ENCODE measurements at places on chromosomes 11 and 22.

- DNase-seq, result no peak
Observed at GRCh38 chr11:120649316-120649715, 137.8 kb downstream of the GRIK4 start.

- DNase-seq, result peak; percentile 85
Observed at GRCh38 chr22:46547883-46548244, 10.4 kb upstream of the CELSR1 start.

DNA sequence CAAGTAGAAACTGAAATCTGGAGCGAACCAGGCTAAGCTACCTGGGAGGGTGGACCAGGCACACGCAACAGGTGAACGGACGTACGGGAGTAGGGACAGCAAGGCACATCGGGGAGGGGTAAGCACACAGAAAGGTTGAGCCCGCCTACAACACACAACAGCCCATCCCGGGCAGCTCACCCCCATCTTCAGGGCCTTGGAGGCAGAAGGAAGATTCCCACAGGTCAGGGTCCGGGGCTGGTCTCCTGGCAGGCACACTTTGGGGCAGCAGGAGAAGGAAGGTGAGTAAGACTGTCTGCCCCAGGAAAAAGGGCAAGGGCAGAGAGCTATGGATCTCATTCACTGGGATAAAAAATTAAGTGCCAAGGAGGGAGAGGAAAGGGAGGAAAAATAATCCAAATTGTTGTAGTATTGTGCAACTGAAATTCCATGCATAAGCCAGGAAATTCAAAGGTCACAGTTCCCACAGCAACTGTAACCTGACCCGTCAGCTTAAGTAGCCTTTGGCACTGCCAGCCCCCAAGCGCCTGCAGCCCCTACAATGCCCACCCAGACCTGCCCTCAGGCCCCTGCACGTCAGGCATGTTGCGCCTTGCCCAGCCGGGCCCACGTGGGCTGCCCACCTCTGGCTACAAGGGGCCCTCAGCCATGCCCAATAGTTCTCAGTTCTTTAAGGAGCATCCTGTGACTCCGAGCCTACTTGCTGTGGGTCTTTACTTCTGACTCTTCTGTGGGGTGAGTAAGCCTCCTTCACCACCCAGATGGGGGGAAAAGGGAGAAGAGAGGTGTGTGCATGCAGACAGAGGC, 51.8 kb downstream of the MICAL3 start:
- no peak for DNase-seq

- DNase-seq, result no peak
Observed at GRCh38 chr11:104402812-104403521, 239.0 kb upstream of the PDGFD start.

GRCh38 chr11:134343646-134344045, 11.9 kb downstream of the GLB1L2 start:
- no peak for DNase-seq

DNA sequence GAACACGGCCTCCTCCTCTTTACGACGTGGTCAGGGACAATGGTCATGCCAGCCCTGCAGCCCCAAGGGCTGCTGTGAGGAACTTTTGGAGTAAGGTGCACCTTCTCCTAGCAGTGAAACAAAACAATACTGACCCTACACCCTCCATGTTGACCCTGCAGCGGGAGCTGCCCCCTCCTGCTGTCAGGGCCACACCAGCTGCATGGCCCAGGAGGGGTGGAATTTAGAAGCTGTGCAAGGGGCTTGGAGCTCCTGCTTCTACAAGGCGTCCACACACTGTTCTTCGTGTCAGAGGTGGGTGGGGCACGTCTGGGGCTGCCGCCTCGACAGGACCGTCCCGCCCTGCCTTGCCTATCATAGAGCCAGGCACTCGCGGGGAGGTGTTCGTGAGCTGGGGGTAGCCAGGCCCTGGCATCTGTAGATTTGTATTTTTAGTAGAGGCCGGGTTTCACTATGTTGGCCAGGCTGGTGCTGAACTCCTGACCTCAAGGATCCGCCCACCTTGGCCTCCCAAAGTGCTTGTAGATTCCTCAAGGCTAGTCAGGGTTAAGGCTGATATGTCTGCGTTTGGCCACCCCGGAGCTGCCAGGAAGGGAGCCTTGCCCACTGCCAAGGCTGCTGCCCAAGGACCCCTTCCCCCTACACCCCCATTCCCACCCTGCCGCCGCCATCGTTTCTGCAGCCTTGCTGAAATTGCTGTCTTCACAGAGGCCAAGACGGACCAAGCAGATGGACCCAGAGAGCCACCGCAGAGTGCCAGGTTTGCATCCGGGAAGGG, 15.9 kb downstream of the INCENP start:
- peak; percentile 9 for DNase-seq

GRCh38 chr22:48492366-48493320, 1335.0 kb downstream of the BRD1 start:
- peak; percentile 88 for DNase-seq

DNA sequence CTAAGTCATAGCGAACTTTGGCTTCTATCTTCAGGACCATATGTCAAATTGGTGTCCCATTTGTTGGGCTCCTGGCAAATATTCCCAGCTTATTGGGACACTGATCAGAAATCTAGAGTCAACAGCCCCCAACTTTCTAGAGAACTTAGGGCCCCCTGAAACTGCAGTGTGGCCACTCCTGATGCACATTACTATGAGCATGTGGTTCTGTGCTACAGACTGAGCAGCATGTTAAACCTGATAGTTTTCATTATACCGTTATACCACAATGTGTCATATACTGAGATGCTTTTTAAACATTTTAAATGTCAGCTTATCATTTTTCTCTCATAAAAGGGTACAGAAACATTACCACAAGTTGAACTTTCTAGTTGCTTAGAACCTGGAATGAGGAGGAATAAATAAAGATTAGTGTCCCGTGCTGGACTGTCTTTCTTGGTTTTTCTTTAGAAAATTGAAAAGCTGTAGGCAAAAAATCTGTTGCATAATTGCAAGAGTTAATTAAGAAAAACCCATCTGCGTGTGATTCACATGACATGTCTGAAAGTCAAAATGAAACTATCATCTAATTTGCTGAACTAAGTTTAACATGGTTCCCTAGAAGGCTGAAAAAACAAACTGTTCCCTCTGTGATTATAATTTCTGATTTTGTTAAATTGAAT, 16.4 kb upstream of the CTSC start:
- DNase-seq, result no peak

- no peak for DNase-seq
Observed at GRCh38 chr22:46934746-46935491, 172.5 kb downstream of the TBC1D22A start.

GRCh38 chr11:6357222-6357621, 33.1 kb upstream of the SMPD1 start:
- no peak for DNase-seq

GRCh38 chr22:28148816-28149465, 229.9 kb upstream of the PITPNB start:
- no peak for DNase-seq

- peak; percentile 56 for DNase-seq
Observed at GRCh38 chr11:794766-795633, 3.1 kb downstream of the SLC25A22 start.

DNA sequence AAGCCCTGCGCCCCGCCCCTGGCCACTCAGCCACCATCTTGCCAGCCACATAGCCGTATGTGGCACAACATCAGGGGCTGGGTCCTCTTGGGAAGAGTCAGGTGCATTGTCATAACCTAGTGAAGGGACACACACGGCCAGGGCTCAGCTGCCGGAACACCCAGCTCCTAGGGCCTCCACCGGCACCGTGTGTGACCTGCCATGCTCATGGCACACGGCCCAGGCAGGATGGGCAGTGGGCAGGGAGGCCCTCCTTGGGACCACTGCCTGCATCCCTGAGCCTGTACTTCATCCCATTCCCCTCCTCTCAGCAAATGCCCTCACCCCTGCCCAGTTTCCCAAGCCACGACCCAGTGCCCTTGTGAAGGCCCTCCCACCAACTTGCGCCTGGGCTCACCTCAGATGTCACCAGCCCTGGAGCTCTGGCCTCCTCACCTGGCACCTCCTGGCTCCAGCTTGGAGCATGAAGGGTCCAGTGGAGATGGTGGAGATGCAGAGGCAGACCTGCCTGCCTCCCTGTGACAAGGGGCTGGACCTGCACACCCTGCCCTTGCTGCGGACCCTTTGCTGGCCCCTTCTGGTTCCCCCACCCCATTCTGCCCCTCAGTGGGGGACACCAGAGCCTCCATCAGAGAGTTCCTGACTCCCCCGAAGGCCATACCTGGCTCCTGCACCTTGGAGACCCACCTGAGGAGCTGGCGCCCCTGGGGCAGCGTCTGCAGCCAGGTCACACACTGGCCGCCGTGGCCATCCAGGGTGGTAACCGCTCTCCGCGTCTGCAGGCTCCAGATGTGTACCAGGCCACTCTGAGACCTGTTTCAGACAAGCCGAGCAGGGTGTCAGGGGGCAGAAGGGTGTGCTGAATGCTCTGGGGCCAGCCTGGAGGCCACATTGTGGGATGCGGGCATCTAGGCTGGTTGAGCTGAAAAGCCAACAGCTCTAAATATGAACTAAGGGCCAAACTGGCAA, 34.5 kb downstream of the GNB1L start:
- peak; percentile 5 for DNase-seq

DNA sequence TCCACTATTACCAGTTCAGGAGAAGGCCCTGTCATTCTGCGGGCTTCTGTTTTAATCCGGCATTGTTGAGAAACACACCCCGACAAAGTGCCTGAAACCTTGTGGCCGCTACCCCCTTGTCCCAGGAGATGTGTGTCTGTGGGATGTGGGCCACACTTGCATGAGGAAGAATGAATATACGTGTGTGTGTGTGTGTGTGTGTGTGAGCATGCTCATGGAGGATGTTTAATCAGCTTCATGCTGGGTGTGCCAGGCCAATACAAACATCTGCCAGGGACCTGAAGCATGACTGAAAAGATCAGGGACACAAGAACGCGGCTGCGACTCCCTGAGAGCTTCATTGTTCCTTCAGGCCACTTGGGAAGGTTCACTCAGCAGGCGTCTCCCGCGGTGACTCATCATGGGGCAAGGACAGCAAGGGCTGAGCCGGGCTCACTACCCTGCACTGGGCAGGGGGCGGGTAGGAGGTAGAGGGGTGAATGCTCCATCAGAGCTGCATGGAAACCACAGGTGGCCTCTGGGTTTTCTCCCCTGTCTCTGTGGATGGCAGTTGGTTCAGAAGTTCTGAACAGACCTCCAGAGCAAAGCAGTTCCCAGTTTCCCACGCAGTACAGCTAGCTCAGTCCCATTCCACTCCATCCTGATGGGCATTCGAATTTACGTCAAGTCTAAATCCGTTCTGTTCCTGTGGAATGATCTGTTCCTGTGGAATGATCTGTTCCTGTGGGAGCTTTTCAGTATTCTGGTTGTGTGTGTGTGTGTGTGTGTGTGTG, 7.0 kb upstream of the MALAT1 start:
- DNase-seq, result peak; percentile 83

GRCh38 chr11:71178076-71178475, 74.3 kb downstream of the SHANK2 start:
- no peak for DNase-seq

DNA sequence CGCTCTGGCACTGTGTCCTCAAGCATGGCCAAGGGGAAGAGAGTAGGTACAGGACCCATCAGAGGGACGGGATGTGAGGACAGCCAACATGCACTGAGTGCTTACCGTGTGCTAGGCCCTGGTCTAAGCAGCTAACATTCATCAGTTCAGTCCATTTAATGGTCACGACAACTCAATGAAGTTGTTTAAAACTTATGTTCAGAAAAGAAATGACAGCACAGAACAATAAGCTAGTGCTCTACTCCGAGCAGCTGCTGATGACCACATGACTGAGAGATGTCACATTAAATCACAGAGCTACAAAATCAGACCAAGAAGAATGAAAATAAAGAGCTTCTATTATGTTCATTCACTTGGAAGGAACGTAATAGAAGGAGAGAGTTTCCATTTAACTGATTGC, 26.3 kb downstream of the PRDM10 start:
- DNase-seq, result no peak
